Small intestine (tissue), 16 donors: ENCODE measurements at places on chromosomes 11 and 22. TPM values are rescaled to one million over a fixed set of nuclear protein-coding genes. Genes with fewer than 3 reads are reported as not detected.

- H3K27ac ChIP-seq = no peak overlapping the region
- H3K27me3 ChIP-seq = no peaks in the 10 kb centered on the region
- no peaks in the 10 kb centered on the region for H3K36me3 ChIP-seq
Measured at GRCh38 chr11:19744130-19744529, 31.5 kb downstream of the NAV2 start.

DNA sequence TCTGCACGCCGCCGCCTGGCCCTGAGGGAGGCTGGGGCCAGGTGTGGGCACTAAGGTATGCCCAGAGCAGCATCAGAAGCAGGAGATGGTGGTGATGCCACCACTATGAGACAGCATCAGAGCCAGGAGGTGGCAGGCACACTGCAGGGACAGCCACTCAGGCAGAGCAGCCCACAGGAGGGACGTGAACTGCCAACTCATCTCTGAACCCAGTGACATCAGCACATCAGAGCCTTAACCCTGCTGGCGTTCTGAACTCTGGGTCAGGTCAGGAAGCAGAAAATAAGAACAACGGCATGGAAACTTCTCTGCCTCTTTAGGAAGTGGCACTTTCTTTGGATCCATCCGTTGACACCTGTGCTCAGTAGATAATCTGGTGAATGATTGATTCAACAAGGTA is 14.7 kb upstream of the IFT27 start:
- H3K27me3 ChIP-seq = peaks cover 13% of the 10 kb centered on the region
- DNase-seq = no peak
- H3K36me3 ChIP-seq = no peaks in the 10 kb centered on the region
- H3K4me1 ChIP-seq = no peaks in the 10 kb centered on the region
- no peak overlapping the region for H3K4me3 ChIP-seq

Gene LSP1
- 45.1 TPM for polyA plus RNA-seq

Gene GGT5
- polyA plus RNA-seq = 31.2 TPM
